Retina (tissue), 1 donor: ENCODE measurements at places on chromosomes 12 and 14.

DNA sequence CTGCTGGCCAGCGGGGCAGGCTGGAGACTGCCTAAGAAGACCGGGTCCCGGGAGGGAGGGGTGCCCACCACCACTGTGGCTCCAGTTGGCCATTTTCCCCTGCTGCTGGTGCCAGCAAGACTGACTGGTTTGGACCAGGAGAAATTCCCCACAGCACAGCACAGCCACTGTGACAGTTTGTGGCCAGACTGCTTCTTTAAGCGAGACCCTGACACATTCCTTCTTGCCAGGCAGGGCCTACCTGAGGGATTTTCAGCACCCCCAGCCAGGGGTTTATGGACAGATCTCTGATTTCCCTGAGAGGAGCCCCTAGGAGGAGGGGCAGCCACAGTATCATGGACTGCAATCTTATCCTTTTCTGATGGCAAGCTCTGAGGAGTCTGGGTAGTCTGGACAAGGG lies 15.5 kb downstream of the GLIPR1L1 start:
- DNase-seq = no peak

DNA sequence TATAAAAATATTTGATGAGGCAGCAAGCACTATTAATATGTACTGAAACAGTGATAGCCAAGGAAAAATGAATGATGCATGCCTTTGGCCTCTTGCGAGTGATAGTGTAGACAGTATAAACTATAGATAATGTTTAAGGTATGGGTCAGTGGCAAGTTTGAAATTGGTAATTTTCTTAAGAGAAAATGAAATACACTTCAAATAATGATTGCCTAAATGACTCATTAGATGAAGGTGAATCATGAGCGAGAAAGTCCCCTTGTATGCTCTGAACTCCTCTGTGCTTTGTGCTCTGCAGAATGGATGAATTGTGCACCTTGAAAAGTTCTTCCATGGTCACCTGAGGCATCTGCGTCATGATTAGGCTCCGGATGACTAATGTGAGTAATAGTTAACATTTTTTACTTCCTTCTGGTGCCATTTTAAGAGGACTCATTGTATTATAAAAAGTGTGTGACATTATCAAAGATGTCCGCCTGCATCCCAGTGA lies 84.9 kb upstream of the RTL1 start:
- DNase-seq = no peak

DNA sequence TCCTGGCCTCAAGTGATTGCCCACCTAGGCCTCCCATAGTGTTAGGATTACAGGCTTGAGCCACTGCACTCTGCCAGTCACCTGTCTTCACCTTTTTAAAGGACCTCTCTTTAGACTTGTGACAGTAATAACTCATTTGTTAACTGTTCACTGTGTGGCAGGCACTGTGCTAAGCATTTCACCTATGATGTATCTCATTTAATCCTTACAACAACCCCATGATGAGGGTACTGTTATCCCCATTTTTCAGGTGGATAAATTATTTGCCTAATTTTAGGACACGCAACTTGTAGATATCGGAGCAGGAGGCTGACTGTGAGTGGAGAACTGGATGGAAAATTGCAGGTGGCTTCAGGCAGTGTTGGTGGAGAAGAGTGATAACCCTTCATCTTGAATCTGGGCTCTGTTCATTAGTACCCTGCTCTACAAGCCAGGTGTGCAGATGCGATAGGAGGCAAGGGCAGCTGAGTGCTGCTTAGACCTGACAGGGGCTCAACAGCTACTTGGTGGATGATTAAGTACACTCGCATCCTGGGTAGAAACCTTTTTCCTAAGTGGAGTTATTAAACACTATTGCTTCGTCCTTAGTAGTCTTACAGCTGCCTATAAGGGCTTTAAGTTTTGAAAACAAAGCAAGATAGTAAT lies 2.7 kb downstream of the TCTN1 start:
- DNase-seq = no peak

DNA sequence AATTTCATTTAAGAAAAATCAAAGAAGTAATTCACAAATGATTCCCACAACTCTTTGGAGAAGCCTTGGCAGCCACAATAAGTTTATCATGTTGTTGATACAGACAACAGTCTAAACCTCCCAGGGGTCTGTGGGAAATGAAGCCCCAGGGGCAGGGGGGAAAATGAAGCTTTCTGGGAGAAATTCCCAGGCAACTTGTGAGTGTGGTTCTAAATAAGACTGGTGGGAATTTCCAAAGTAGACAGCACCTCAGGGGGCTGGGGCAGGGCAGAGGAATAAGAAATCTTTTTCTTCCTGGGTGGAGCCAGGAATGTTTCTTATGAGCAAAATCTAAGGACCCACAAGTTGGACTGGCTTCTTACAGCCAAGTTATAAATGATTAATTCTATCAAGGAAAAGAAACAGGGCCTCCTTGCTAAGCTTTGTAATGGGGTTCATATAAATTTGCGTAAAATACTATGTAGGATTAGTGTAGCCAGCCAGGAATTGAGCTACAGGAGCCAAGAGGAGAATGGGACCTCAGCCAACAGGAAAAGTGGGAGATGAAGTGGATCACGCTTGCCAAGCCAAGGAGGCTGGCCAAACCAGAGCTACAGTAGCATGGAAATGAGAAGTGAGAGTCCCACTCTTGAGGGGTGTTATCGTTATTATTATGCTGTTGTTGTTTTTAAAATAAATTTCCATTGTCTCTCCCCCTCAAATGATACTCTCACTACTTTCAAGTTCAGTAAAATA lies 182.9 kb upstream of the FAR2 start:
- no peak for DNase-seq

GRCh38 chr12:109264095-109264942 lies 44.8 kb downstream of the FOXN4 start:
- DNase-seq = peak; percentile 82

GRCh38 chr14:64298773-64299172 lies 4.6 kb upstream of the ESR2 start:
- no peak for DNase-seq

- DNase-seq = no peak
These were observed 48.7 kb downstream of the BEGAIN start for GRCh38 chr14:100538351-100539002.

DNA sequence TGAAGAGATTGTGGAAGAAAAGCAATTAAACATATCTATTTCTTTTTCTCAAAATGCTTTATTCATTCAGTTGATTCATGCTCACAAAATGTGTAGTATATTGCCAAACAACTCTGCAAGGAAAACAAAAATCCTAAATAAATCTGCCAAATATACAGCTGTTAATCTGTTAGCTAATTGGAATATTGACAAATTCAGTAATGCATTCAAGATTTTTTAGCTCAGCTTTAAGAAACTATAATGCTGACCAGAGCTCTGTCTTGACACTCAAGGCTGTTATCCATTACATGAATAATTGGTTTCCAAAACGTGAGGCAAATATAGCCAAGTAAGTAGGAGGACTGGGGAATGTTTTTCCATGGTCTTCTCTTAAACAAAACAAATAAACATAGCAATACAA lies 146.8 kb downstream of the TMTC2 start:
- DNase-seq = no peak

DNA sequence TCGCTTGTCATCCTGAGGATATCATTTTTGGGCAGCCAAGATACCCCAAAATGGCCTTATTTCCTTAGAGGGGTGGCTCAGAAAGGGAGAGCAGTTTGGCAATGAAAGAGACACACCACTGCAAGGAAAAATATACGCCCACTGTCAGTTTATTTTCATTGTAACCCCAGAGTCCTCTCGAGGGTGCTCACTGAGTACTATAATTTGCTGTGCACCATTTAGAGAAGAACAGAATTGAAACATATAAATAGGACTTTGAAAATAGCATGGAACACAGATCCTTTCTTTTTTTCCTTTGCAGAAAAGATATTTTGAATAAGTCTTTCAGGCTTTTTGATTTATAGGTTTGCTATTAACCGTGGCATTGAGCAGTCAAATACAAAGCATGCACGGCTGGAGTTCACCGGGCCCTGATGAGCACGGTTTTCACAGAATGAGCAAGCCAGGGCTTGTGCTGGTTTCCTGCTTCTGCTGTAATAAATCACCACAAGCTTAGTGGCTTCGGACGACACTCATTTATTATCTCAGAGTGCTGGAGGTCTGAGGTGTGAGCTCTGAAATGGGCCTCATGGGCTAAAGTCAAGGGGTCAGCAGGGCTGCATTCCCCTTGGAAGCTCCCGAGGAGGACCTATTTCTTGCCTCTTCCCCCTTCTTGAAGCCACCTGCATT lies 152.3 kb downstream of the ZNF664 start:
- no peak for DNase-seq

GRCh38 chr12:89475203-89475990 lies 49.2 kb downstream of the GALNT4 start:
- DNase-seq = no peak

DNA sequence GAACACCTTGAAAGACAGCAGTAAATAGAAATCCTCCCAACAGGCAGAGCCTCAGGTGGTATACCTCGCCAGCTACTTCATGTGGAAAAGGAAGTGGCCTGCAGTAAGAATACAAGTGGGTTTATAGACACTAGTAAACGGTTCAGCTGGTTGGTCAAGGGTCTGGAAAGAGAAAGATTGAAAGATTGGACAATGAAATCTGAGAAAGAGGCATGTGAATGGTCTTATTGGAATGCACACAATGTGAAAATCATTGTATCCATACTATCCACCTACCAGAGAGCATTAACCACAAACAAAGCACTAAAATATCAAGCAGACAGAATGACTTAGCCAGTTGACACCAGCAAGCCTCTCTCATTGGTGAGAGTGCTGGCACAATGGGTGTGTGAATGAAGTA lies 98.2 kb downstream of the SSPN start:
- DNase-seq = no peak

DNA sequence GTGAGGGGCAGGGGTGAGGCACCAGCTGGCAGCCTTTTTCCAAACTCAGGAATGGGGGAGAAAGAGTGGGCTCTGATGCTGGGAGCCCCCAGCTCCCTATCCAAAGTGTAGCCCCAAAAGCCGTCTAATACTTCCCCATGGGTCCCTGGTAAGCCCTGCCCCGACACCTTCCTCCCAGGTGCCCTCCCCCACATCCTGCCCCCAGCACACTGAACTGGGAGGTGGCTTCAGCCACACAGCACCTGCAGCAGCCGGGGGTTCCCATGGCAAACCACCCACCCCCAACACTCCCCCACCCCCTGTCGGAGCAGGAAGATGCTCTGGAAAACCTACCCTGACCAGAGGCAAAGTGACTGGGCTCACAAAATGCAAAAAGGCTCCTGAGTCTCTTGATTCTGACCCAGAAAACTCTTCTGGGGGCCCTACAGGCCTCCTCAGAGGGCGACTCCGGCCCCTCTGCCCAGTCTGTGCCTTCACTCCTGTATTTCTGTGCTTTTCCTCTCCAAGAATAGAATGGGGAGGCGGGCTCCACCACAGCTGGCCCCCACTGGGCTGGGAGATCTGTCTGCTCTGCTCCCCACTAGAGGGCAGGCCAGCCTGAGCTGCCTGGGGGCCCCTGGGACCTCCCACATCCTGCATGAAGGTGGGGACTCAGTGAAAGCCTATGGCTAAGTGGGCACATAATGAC lies 81.6 kb downstream of the ITPK1 start:
- peak; percentile 42 for DNase-seq

DNA sequence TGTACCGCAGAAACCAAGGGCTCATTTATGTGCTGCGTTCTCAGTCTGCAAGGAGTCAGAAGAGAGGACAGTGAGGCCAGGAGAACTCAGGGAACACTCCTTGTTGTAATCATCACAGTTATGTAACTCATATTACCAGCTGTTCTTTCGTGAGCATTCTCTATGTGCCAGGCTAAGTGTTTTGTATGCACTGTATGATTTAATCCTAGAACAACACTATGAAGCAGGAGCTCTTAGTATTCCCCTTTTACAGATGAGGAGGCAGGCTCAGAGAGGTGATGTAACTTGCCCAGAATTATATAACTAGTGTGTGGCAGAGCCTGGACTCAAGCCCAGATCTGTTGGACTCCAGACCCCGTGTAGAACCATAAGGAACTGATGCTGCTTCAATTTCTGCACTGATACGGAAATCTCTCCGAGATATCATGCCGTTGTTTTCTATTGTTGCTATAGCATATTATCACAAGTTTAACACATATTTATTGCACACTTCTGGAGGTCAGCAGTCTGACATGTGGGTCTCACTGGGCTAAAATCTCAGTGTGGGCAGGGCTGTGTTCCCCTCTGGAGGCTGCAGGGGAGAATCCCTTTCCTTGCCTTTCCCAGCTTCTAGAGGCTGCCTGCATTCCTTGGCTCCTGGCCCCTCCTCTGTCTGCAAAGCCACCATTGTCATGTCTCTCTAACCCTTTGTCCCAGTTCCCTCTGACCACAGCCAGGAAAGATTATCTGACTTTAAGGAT lies 16.3 kb upstream of the CD9 start:
- no peak for DNase-seq

DNA sequence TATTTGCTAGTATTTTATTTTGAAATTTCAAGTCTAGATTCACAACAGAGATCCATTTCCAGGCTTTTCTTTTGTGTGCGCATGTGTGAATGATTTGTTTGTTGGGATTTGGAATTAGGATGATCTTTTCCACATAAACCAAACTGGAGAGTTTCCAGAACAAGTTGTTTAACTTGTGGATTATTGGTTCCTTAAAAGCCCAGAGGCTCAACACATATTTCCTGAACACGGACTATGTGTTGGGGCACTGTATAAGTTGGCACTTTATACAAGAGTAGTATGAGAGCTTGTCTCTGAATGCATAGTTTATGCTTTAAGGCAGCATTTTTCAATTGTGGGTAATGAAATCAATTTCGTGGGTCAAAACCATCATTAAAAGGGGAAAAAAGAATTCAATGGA lies 67.3 kb upstream of the FUT8 start:
- DNase-seq = no peak

- peak; percentile 53 for DNase-seq
These were observed 27.4 kb downstream of the CFAP54 start for GRCh38 chr12:96516472-96517430.

- DNase-seq = no peak
These were observed 133.7 kb upstream of the MAP1LC3B2 start for GRCh38 chr12:116425256-116426193.

DNA sequence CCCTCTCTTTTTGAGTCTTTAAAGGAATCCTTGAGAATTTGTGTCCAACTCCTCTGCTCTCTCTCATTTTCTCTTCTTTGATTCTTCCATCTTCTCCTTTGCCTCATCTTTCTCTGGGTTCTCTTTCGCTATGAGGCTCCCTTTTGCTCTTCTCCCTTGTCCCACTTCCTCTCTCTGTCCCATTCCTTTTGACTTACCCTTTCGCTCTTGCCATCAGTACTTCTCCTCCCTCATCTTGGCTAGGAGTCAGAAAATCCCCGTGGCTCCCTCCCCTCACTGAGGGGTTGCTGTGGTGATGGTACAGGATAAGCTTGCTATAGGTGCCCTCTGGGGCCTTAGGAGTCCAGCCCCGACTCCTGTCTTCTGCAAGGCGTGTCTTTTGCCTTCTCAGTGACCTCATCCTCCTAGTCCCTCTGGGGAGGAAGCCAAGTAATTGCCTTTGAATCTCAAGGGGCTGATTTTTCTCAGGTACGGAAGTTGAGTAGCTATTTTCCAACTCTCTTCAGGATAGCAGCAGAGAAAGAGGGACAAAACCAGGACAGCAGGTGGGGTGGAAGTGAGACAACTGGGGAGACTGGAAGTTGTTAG lies 6.4 kb downstream of the PDE1B start:
- DNase-seq = no peak

GRCh38 chr14:95270203-95270602 lies 49.5 kb downstream of the CLMN start:
- DNase-seq = no peak

- DNase-seq = no peak
These were observed 499 bp downstream of the MIPOL1 start for GRCh38 chr14:37198273-37198598.
